ENCODE measurements at places on chromosomes 1 and 21. TPM values are rescaled to one million over a fixed set of nuclear protein-coding genes. Genes with fewer than 3 reads are reported as not detected.

The ZNF695 gene
- 1.5 TPM for total RNA-seq

The ADARB1 gene
- total RNA-seq, result 21.2 TPM

The UBE2U gene
- total RNA-seq, result not detected

The RABIF gene
- total RNA-seq, result 12.0 TPM

The CELA3A gene
- not detected for total RNA-seq

The AMY1A gene
- not detected for total RNA-seq

The ATP1A4 gene
- total RNA-seq, result not detected

The HSD11B1 gene
- total RNA-seq, result not detected

The PDZK1IP1 gene
- not detected for total RNA-seq

The HPDL gene
- total RNA-seq, result 0.77 TPM

The EVA1C gene
- total RNA-seq, result 14.1 TPM

The CFAP45 gene
- total RNA-seq, result under 0.01 TPM

The CALML6 gene
- total RNA-seq, result under 0.01 TPM

The NUDC gene
- total RNA-seq, result 15.1 TPM

The CASQ2 gene
- total RNA-seq, result not detected

The RALGPS2 gene
- 34.1 TPM for total RNA-seq

The CA6 gene
- total RNA-seq, result 0.11 TPM

The SLC30A1 gene
- 44.5 TPM for total RNA-seq

The WNT2B gene
- total RNA-seq, result 1.1 TPM

The LCE6A gene
- total RNA-seq, result not detected

The AGRN gene
- 41.8 TPM for total RNA-seq

The CFHR3 gene
- not detected for total RNA-seq

The YTHDF2 gene
- total RNA-seq, result 80.8 TPM

The NBPF3 gene
- total RNA-seq, result 9.2 TPM

The DMBX1 gene
- total RNA-seq, result not detected

The BEST4 gene
- total RNA-seq, result not detected

The NOTCH2NLA gene
- 18.4 TPM for total RNA-seq

The NTMT2 gene
- total RNA-seq, result not detected

The SPRR2E gene
- total RNA-seq, result not detected

The S100A5 gene
- total RNA-seq, result not detected

The DNAJC6 gene
- total RNA-seq, result 5.3 TPM

The SFN gene
- total RNA-seq, result 0.11 TPM

The LCE3E gene
- total RNA-seq, result not detected
